ENCODE measurements at places on chromosomes 4 and X. TPM values are rescaled to one million over a fixed set of nuclear protein-coding genes. Genes with fewer than 3 reads are reported as not detected.

- DNase-seq, result no peak
Observed at GRCh38 chr4:8745826-8746225, 125.8 kb downstream of the HMX1 start.

DNA sequence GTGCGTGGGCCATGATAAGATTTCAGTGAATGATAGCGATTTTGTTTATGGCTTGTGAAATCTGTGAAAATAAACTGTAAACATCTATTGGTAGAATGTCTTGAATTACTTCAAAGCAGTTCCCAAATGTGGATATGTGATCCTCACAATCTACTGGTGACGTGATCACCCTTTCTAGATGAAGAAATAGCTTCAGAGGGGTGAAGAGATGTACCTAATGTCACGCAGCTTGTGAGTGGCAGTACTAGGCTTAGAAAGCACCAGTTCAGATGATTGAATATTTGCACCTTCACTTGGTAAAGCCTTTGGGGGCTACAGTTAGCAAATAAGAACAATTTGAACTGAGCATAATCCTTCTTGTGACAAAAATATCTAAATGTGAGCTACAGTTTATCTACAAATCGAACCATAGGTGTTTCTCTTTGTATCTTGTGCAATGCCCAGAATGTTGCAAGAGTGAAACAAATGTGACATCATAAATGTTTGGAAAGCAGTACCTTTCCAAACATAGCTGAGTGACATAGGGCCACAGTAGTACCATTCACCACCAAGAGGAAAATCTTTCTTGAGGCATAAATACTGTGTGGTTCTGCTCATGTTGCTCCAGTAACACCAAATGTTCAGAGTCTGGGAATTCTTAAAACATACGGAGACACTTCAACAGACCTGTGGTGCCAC lies 14.2 kb downstream of the PAK3 start:
- no peak for DNase-seq

DNA sequence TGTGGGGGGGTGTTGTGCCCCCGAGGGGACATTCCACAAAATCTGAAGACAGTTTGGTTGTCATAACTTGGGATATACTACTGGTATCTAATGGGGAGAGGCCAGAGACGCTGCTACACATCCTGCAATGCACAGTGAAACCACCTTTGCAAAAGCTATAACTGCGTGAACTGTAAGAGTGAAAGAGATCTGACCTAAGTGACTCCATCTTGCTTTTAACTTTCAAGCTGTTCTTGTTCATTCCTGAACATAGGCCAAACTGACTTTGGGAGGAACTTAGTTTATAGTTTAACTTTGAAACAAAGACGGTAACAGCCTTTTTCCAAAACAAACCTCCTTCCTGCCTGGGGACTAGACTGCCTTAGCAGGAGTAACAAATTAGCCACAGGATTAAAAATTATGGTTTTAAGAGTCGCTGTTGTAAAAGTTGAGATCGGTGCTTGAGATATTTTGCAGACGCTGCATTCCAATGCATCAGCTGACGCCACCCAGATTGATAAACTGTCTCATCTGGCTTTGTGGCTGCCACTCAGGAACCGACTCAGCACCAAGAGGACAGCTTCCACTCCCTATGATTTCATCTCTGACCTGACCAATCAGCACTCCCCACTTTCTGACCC lies 70.9 kb downstream of the ATXN3L start:
- no peak for DNase-seq

- no peak for DNase-seq
Observed at GRCh38 chrX:86604607-86605006, 456.4 kb downstream of the DACH2 start.

- DNase-seq, result no peak
Observed at GRCh38 chr4:123255971-123256370, 140.6 kb upstream of the SPRY1 start.

GRCh38 chrX:133670383-133670782 lies 255.1 kb upstream of the GPC4 start:
- peak; percentile 0 for DNase-seq

DNA sequence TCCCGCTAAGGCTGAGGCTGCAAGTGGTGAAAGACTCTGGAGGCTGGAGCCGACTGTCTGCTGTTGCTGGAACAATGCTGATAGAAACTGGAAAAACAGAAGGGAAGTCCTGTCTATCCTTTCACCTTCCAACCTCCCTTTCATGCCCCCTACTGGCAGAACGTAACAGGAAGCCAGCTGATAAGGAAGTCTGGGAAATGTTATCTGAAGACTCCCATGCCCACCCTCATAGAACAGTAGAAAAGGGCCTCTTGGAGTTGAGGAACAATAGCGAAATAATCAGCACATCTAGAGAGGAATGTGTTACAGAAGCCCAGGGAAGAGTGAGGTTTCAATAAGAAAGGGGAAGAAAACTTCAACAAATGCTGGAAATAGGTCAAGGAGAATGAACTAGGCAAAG lies 117.1 kb upstream of the DKK2 start:
- DNase-seq, result no peak

DNA sequence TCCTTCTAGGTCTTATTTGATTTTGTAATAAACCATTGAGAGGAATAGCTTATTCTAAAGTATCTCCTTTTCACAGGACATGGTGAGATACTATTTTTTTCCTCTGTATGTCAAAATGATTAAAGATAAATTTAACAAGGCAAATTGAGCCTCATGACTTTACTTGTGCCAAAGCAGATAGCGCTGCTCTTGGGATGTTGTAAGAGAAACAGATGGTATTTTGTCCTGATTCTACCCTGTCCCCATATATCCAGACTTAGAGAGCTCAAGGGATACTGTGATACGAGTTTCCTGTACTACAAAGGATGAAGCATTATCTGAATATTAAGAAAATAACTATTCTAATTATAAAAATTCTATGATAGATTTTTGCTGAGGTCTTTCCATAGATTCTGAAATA lies 34.0 kb downstream of the EMCN start:
- no peak for DNase-seq

MANBA gene
- 14.8 TPM for total RNA-seq

POF1B gene
- total RNA-seq, result 0.12 TPM

COL4A6 gene
- not detected for total RNA-seq

ADAMTS3 gene
- total RNA-seq, result not detected

C4orf33 gene
- 26.8 TPM for total RNA-seq

AMTN gene
- not detected for total RNA-seq

TLR6 gene
- total RNA-seq, result 3.8 TPM

Measured in activated T-cell treated with anti-CD3 and anti-CD28 coated beads, Interleukin-2, amount 50 U/mL, for 72 hours (primary cell).